ENCODE measurements at places on chromosomes 1 and 21.

DNA sequence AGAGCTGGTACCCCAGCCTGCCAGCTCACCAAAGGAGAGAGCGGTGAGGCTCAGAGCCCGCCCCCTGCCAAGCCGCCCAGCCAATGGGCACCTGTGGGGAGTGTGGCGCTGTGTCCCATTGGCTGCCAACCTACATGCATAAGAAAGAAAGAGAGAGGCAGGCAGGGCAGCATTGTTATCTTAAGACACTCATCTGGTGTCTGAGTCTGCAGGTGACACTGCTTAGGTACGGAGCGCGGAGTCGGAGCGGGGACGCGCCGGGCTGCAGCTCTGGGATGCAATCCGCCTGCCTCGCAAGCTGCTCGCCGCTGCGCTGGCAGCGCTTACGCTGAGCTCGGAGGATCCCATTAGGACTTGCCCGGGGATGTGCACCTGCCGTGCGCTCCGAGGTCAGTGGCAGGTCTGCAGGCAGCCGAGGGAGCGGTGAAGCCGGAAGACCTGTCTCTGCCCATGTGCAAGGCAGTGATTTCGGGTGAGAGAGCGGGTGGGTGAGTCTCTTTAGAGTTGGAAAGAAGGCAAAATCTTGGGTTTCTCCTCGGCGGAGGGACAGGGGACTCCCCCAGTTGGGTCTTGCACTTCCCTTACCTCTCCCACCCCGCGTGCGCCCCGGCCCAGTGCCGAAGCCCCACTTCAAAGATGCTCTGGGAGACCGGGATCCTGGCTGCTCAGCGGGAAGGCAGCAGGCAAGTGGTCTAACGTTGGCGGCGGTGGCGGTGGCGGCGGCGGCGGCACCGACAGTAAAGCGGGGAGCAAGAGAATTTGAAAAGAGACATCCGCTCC lies at the start of gene BRINP2:
BRINP2 (plus strand) TSS at position 203 of the 780 bp plus-strand sequence. CDS start 58,919 bp downstream, outside the sequence.
- peak; percentile 63 for DNase-seq

DNA sequence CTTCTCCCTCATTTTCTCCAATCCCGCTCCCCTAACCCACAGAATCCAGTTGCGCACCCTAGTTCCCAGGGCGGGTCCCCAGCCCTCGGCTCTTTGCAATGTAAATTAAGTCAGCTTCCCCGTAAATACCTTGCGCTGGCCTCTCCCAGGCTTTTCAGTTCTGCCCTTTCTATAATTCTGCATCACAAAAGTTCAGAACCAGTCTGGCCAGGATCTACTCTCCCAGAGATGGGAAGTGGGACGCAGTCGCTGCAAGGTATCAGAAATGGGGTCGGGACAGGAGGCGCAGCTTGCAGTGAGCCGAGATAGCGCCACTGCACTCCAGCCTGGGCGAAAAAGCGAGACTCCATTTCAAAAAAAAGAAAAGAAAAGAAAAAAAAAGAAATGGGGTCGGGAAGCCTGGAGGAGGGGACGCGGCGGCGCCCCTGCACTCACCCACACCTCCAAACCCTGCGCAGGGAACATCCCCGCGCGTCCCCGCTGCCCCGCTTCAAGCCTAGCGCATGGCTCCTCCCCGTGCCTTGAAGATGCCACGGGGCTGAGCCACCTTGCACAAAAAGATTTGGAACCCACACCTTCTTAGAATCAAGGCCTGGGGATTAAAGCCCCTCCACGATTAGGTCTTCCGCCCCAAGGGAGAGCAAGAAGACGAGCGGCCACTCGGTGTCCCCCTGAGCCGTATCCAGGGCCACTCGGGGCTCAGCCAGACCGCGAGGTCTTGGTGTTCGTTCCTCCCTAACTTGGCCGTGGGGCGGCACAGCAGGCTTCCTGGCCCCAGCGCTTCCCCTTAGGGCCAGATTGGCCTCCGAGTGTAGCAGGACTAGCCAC lies 27.2 kb upstream of the ITLN2 start:
- DNase-seq = no peak

DNA sequence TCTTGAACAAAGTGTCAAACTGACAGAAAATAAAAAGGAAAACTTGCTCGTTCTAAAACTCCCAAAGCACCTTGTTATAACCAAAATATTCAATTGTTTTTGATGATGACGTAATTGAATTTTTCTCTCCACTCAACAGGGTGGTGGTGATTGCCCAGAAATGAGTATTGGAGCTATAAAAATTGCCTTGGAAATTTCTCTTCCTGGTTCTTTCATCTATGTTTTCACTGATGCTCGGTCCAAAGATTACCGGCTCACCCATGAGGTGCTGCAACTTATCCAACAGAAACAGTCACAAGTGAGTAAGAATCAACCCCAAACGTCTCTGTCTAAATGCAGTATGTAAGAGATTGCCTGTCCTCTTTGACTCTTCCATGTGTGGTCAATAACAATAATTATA lies 130.1 kb downstream of the HMCN1 start:
- no peak for DNase-seq

- no peak for DNase-seq
Observed at GRCh38 chr1:36790191-36790590, 244.1 kb downstream of the GRIK3 start.

DNA sequence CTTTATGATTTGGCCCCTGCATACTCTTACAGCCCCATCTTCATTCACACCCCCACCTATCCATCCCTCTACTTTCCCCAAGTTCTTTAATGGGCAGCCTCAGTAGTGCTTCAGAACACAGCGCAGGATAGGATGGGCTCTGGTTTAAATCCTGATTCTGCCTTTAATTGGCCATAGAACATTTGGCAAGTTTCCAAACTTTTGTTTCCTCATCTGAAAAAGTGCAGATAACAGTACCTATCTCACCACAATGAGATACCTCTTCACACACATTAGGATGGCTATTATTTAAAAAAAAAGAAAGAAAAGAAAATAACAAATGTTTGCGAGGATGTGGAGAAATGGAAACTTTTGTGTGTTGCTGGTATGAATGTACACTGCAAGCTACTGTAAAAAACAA lies 142.5 kb upstream of the VANGL1 start:
- no peak for DNase-seq

- DNase-seq = no peak
Observed at GRCh38 chr1:234270093-234270492, 103.2 kb upstream of the COA6 start.

DNA sequence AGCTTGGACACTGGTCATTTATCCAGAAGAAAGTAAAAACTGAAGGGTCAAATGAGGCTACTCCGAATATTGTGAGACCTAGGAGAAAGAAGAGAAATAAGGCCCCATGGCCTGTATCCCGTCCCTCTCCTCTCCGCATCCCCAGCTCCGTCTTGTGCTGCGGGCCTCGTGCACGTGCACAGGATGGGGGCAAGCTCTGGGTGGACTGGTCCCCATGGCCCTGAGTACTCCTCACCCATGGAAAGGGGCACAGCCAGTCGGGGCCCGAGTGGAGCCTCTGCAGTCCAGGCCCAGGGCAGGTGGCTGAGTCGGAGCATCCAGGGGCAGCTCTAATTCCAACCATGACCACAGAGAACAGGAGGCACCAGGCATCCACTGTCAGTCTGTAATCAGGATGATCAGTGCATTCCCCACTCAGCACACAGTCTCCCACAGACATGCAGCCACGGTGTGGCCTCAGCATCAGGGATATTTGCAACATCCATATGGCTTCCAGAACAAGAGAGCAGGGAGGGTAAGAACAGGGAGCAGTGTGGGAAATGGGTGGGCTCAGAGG lies 12.5 kb upstream of the OLIG1 start:
- DNase-seq = no peak

- no peak for DNase-seq
Observed at GRCh38 chr1:197761654-197762053, 13.6 kb downstream of the DENND1B start.

GRCh38 chr21:38863843-38864363 lies 58.2 kb downstream of the ETS2 start:
- DNase-seq = no peak

- DNase-seq = no peak
Observed at GRCh38 chr1:203754455-203754864, 10.5 kb upstream of the LAX1 start.

- DNase-seq = no peak
Observed at GRCh38 chr21:34280389-34280795, 83.4 kb upstream of the KCNE2 start.

DNA sequence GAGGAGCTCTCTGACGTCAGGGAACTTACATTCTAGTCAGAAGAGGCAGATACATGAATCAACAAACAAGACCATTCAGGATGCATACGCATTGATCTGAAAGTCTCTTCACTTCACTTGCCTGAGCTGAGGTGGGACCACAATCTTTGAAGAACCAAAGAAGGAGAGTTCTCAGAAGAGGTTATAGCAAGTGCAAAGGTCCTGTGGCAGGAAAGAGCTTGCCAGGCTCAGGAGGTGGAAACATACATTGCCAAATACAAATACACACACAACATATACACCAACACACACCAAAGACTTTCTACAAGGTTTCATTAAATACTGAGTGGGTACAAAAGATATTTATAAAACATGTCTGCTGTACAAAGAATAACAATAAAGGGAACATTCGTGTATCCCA lies 86.8 kb upstream of the GJB5 start:
- no peak for DNase-seq

DNA sequence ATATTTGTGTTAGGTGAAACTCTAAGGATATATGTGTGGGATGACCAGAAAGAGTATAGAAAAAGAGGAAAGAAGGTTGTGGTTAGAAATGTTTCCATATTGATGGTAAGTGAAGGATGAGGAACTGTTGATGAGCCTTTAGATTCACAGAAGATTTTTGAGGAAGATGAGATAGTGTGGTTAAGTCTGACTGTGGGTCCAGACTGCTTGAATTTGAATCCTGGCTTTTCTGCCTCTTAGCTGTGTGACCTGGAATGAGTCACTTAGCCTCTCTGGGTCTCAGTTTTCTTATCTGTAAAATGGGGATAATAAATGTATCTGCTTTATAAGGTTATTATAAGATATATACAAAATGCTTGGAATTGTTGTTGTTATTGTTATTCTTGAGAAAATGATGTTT lies 27.5 kb downstream of the RGL1 start:
- DNase-seq = no peak

GRCh38 chr1:27567971-27568299 lies 36.0 kb downstream of the AHDC1 start:
- DNase-seq = no peak

GRCh38 chr1:92087542-92087941 lies 7.4 kb downstream of the BTBD8 start:
- peak; percentile 3 for DNase-seq

GRCh38 chr1:62429581-62429980 lies 7.3 kb upstream of the USP1 start:
- no peak for DNase-seq

DNA sequence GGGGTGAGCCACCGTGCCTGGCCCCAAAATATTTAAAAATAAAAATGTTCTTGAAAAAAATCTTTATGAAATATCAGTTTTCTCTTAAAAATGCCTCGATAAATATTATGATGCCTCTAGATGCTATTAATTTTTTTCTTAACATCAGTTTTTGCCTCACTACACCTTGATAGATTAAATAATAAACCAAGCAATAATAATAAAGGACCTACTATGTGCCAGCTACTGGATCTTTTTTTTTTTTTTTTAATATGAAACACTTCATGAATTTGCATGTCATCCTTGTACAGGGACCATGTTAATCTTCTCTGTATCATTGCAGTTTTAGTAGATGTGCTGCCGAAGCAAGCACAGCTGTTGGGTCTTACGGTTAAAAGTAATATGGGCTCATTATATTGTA lies 17.5 kb upstream of the TBX19 start:
- DNase-seq = no peak

- DNase-seq = no peak
Observed at GRCh38 chr21:41832596-41833496, 46.3 kb downstream of the PRDM15 start.

GRCh38 chr21:41839387-41840000 lies 39.6 kb downstream of the PRDM15 start:
- DNase-seq = no peak

- DNase-seq = no peak
Observed at GRCh38 chr1:52907068-52907811, 14.3 kb downstream of the ECHDC2 start.

DNA sequence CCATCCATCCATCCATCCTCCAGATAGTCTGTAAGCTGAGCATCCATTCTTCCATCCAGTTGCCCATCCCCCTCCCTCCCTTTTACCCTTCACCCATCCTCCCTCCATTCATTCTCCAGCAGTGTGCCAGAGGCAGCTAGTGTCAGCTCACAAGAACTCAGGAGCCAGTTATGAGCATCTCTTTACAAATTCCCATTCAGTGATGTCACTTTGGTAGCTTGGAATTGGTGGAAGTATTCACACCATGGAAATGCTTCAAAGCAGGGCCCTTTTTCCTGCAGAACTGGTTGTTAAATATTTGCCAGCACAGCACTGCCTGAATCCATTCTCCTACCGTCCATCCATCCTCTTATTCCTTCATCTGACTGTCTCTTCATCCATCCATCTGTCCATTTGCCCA lies 72.5 kb downstream of the ARHGEF10L start:
- no peak for DNase-seq

GRCh38 chr1:11782127-11782708 lies 20.2 kb downstream of the C1orf167 start:
- no peak for DNase-seq

GRCh38 chr1:231393668-231394067 lies 28.4 kb downstream of the EGLN1 start:
- no peak for DNase-seq

DNA sequence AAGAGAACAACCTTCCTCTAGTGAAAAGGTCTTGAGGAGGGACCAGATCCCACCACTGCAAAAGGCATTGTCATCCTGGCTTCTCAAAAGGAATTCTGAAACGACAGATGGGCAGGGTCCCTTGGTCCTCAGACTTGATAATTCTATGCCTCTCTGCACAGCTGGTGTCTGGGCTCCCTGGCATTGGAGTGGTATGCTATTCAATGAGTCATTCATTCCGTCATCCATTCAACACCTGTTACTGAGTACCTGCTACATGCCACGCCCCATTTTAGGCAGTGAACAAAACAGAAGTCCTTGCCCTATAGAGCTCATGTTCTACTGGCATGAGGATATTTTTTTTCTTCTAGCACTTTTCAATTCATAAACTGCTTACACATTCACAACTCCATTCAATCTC lies 45.8 kb upstream of the HMGB4 start:
- peak; percentile 75 for DNase-seq

DNA sequence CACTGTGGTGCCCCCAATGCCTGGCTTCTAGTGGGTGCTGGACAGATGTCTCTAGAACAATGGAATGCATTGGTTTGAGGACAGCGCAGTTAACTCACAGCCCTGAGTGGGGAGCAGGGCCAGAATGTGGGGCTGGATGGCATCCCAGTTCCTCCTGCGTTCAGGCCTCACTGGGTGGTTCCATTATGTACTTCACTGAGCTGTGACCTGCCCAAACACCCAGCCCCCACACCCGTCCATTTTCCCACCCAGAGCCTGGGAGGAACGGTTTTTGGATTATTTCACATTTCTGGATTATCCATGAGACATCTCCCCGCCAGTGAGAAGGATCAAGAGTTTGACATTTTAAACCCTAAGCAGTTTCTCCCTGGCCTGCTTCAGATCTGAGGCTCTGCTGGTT lies 55.3 kb upstream of the WASF2 start:
- no peak for DNase-seq

- DNase-seq = no peak
Observed at GRCh38 chr1:109299558-109300343, 7.1 kb downstream of the MYBPHL start.

Measured in DMS153 (cell line).